ENCODE measurements at places on chromosomes 16 and 17.

DNA sequence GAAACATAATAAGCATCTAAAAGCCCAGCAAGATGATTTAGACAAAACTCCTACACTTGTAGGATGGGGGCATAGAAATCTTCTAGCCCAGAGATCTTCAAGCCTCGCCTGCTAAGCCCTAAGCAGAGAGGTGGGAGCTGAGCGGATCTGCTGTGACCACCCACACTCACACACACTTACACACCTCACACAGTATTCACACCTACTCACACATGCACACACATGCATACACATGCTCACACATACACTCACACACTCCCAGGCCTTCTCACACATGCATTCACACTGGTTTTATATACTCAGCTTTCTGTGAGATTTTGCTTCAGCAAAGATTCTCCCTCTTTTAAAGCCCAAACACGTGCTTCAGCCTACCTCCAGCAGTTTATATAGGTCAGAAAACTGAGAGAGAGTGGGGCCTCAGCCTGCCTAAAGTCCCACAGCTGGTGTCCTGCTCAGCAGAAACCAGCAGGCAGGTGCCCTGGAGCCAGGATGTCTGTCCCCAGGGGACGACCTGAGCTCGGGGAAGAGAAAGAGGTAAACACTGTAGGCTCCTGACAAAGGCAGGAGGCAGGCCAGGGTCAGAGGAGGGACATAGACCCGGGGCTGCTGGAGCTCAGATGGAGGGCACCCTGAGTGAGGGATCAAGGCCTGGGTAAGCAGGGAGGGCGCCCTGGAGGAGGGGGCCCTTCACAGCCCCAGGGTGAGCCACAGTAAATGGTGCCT, 12.0 kb upstream of the KRT19 start:
- no peak for DNase-seq

GRCh38 chr17:35695613-35696012, 35.8 kb upstream of the RASL10B start:
- DNase-seq: no peak

GRCh38 chr16:66510298-66510697, 39.6 kb downstream of the TK2 start:
- DNase-seq: no peak

- no peak for DNase-seq
Measured at GRCh38 chr16:72247821-72248253, 75.9 kb upstream of the PMFBP1 start.

DNA sequence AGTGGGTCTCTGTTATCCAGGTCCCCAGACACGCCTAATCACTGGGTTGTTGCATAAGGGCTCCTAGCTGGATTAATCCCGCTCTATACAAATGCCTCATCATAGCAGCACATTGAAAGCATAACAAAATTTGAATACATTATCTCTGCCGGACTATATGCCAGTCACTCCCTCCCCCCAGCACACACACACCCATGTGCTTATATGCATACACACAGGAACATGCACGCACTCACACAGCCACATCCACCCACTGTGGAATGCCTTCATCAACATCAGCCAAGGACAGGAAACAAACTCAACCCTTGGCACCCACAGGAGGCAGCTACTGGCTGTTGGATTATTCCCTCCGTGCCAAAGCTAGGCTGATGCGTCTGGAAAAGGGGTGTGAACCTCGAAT, 3.5 kb upstream of the CDH13 start:
- DNase-seq: no peak

DNA sequence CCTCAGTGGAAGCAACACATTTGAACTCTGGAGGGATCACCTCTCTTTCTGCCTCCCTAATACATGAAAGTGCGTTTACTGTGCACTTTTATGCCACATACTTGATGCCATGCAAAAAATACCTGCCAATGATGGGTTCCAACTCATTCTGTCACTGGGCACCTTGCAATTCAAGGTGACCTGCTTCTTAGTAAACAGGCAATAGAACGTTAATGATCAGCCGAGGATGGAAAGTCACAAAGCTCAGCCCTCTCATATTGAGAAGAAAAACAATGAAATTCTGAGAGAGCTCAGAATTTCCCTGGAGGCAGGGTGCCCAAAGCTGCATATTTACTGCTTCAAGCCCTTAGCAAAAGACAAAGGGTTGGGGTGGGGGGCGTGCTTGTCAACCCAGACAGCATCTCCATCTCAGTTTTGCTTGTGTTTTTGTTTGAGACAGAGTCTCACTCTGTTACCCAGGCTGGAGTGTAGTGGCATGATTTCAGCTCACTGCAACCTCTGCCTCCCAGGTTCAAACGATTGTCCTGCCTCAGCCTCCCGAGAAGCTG, 23.2 kb downstream of the LITAF start:
- no peak for DNase-seq

DNA sequence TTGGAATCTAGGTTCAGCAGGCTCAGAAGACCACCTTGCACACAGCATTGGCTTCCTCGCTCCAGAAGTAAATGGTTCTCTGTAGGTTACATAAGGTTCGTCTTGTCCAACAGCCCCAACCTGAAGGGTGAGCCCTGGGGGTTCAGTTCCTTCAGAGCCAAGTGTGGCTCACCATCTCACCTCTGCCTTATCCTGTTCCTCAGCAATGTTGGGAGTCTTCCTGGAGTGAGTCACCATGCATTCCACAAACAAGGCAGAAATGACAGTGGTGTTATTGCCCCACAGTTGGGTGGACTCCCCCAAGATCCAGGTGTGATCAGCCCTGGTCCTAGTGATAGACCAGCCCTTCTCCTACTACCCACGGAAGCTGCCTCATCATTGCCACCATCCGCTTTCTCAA, 26.8 kb upstream of the SMPD3 start:
- DNase-seq: no peak

DNA sequence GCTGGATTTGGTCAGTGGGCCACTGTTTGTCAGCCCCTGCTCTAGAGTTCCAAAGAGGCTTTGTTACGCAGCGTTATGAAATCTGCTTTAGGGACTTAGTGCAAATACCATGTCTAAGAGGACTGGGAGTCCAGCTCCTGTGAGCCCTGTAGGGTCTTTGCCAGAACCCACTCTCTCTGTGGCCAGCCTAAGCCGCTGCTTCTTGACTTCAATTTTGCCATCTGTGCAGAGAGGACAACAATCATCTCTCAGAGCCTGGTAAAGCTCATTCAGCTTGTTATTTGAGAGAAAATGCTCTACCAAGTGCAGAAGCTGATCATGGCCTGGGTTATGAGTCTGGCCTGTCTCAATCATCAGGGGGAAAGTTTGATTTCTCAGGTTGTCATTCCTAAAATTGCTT, 17.9 kb downstream of the CA10 start:
- no peak for DNase-seq

- no peak for DNase-seq
Measured at GRCh38 chr17:33696102-33696501, 403.0 kb upstream of the ASIC2 start.

DNA sequence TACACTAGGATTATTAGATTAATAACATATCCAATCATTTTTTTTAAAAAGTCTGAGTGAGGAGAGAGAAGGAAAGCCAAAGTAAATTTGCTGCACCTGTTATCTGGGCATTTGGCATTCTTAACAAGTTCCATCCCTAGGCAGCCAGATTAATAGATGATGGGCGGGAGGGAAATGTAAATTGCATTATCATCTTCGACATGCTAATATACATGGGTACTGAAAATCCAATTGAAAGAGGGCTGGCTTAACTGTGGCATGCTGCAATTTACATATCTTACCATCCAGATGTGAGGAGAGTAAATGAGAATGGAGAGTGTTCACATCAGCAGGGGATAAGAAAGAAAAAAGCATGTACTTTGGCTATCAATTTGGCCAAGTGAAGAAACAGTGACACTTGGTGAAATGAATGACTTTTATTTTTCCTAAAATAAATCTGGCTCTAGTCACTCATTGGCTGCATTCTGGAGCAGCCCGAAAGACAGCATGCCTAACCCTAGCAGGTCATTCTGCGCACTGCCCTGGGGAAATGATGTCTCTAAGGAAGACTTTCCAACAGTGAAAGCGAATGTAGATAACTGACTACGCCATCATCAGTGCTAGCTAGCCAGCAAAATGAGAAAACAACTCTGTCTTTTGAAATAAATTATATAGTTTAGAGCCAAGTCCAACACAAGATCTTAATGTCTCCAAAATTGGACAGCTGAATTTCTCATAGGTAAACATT, 57.9 kb downstream of the HYDIN start:
- DNase-seq: no peak

DNA sequence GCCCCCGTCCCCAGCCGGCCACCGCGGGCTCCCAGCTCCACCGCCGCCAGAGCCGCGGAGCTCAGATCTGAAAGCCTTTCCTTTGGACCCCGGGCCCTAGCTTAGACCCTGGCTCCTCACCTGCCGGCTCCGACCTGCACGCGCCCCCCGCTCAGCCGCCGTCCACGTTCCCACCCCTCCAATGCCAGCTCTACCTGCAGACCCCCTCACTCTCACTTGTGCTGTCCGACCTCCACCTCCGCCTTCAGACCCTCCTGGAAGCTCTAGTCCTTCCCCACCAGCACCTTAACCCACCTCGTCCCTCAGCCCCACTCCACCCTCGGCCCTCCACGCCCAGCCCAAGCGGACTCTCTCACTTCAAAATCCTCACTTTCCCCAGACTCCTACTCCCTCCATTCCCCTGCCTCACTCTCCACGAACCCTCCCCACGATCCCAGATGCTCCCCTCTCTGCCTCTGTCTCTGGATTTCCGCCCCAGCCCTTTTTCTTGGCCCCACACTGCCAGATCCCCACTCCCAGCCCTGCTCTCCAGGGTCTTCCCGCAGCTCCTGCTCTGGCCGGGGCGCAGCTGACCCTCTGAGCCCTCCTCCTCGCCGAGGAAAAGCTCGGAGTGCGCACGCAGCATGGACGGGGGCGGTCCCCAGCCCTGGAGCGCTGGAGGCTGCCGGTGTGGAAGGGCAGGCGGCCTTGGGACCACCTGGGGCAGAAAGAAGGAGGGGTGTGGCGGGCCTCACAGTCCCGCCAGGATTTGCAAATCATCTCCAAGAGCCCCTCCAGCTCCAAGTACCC, at the start of gene TMEM114:
TMEM114 (minus strand) TSS at position 612 of the 789 bp plus-strand sequence. CDS start 673 bp downstream, outside the sequence.
- DNase-seq: no peak

DNA sequence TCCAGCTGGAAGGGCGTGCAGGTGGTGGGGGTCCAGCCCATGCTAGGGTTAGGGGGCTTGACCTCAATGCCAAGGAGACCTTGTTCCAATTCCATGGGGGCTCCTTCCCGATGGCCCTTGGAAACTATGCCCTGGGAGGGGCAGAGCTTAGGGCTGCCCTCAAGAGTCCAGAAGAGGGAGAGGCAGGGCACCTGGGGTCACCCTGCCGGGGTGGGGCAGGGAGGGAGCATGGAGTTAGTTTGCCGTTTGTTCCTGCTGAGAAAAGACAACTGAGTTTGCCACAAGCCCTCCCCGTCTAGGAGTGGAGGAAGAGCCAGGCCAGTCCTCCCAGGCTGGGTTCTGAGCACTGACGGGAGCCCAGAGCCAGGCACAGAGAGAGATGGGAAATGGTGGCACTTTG, 21.4 kb downstream of the MMP15 start:
- DNase-seq: no peak

- no peak for DNase-seq
Measured at GRCh38 chr16:11440657-11441012, 95.4 kb downstream of the RMI2 start.

GRCh38 chr17:78044280-78044835, 84.2 kb downstream of the TMC6 start:
- no peak for DNase-seq

DNA sequence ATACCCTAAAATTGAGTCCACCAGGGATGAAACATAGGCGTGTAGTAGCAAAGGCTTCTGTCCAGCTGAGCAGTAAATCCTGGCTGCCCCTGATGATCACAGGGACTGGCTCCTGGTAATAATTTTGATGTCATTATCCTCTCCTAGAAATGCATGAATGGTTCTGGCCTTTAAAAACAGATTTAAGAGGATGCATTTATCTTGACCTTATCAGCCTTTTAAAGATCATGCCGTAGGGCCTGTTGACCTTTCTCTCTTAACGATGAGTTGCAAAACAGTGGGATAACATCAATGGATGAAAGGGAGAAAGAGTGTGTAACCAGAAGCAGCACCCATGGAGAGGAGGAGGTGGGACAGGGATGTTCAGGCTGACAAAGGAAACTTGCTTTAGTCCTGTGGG, 128.5 kb downstream of the CA10 start:
- no peak for DNase-seq

- DNase-seq: no peak
Measured at GRCh38 chr16:14110728-14111251, 39.7 kb downstream of the MRTFB start.

- DNase-seq: no peak
Measured at GRCh38 chr17:8927395-8927794, 38.1 kb downstream of the PIK3R5 start.

DNA sequence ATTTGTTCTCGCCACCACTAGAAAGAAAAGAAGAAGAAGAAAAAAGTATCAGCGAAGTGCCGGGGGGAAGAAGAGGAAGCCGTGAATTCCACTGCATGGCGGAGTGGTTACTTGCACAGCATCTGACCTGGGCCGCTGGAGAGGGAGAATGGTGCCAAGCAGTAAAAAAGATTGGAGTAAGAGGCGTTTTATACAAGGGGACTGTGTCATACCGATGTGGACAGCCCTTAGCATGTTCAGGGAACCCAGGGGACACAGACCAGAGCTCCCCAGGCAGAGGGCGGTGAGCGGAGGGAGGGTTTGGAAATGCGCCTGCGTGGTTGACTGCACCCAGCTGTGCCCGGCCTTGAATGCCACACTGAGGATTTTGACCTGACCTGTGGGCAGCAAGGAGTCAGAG, 52.8 kb downstream of the PLXDC1 start:
- no peak for DNase-seq

DNA sequence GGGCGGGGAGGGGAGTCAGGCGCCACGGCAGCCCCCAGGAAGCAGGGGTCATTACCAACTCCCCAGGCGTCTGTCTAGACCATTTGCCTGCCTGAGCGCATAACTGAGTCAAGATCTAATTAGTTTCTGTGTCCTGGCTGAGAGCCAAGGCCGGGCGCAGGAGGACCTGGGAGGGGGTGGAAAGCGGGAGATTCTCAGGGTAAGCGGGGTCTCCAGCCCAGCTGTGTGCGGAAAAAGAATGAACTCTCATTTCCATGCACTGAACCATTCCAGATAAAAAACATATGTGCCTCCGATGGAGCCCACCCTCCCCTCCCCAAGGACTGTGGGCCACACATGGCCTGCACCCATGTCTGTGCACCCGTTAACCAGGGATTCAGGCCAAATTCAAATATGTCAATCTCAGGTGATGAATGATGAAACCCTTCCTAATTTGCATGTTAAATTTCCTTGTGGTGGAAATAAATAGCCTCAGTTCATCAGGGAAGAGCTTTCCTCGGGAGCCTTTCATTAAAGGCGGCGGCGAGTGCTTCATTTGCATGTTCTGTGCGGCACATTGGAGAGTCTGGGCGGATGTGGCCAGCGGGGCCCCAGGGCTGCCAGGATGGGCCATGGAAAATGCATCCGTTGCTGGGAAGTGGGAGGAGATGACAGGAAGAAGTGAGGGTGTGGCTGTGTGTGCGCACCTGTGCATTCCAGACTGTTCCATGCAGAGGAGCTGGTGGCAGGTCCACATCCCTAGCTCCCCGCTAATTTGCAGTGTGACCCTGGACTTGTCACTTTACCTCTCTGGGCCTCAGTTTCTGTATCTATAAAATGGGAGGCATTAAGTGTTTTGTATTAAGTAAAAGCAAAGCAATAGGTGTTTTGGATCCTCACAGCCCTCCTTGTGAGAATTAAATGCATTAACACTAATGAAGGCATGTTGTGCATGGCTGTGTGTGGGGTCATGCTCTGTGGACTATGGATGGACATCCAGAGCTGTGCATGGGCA, 151.1 kb downstream of the SDK2 start:
- no peak for DNase-seq
